ENCODE measurements at places on chromosomes 1 and 21.

DNA sequence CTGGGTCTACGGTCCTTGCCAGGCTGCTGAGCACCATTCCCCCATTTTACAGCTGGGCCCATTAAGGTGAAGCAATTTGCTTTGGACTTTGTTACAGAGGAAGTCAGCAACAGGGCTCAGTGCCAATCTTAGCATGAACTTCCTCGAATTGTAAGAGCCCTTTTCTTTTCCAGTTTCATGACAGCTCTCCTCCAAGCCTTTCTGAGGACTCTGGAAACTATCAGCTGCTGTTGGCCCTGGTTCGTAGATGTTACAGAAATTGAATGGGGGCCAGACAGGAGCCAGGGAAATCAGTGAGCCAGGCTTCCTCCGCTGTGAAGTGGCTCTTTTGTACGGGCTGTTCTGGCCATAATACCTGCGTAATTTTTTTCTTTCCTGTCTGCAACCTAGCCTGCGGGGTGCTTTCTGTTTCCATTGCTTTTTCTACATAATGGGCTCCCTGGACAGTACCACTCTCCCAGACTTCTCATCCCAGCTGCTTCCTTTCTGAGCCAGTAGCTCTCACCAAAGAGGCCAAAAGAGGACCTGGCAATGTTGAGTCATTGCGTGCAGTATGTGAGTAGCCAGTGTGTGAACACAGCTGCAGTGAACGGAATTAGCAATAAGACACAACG lies 386.3 kb downstream of the DISC1 start:
- DNase-seq: no peak

DNA sequence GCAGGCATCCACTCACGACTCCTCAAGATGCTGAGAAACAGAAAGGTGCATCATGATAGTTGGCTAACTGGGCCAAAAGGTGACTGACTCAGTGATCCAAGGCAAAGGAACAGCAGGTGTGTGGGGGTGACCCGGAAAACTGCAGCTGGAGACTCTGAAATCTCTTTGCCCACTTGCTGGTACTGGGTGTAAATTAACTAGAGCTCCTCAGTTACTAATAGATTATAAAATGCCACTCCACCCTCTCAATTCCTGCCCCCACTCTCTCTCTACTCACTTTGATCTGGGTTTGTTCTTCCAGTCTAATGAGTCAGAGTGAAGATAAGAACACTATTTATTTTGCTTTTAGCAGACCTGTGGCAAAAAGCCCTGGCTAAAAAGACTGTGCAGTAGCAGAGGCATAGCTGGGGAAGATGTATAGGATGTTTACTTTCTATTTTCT lies 7.2 kb upstream of the PIGC start:
- DNase-seq: no peak

DNA sequence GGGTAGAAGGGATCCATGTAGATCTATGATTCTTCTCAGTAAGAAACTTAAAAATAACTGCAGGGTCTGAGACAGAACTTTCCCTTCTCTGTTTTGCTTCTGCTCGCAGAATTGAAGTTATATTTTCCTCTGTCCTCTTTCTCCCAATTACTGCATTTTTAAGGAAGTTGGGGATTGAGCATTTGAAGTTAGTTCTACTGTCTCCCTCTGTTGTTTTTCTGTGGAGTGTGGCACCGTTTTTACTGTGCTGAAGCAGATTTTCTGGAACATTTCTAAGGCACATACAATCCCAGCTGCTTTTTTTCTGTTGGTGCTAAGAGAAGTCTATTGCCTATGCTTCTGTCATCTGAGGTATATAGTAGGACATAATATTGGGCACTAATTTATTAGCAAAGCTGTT lies 43.3 kb downstream of the RASAL2 start:
- no peak for DNase-seq

DNA sequence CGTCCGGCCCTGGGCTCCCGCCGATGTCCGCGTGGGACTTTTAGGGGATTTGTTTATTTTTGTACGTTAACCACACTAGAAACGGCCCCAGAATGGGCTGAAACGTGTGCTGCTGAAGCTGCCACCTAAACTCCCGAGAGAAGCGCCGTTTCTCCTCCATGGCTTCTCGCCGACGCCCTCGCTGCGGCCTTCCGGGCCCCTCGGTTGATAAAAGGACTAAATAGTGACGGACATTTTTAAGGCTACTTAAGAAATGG lies 678 bp upstream of the PTTG1IP start:
- DNase-seq: no peak

- DNase-seq: peak; percentile 60
Measured at GRCh38 chr1:213244664-213245091, 193.6 kb downstream of the RPS6KC1 start.

- no peak for DNase-seq
Measured at GRCh38 chr1:25699500-25700143, 83.0 kb downstream of the MAN1C1 start.

- no peak for DNase-seq
Measured at GRCh38 chr1:116556289-116557006, 14.4 kb downstream of the CD58 start.

DNA sequence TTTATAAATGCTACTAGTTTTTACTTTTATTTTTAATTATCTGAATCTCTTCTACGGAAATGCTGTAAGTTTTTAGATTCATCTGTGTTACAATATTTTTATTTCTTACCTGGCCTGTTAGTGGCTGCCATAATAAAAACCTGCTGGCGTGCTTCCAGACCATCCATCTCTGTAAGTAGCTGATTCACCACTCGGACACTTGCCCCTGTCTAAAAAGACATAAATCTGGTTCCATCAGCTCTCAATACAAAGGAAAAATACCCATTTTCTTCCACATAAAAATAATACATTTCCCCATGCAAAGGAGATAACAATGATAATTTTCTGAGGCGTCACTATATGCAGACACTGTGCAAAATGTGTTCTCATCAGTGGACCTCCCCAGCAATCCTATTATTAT lies 62.0 kb downstream of the NVL start:
- DNase-seq: no peak

DNA sequence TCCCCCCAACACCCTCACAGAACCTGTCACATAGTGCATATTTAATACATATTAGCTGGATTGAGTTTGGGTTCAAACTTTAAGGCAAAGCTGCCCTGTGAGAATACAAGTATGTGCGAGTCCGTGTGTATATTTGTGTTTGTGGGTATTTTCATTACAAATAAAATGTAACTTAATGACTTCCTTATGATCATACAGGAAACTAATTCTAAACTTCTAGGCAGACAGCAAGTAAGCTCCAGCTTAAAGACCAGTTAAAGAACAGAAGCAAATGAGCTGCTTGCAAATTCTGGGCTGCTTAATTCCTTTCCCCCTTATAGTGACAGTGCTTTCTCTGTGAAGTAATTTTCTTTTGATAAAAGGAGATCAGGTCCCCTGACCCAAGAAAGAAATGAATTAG lies 437.6 kb downstream of the TTLL7 start:
- DNase-seq: no peak

- DNase-seq: no peak
Measured at GRCh38 chr21:35399002-35399530, 350.0 kb upstream of the RUNX1 start.

DNA sequence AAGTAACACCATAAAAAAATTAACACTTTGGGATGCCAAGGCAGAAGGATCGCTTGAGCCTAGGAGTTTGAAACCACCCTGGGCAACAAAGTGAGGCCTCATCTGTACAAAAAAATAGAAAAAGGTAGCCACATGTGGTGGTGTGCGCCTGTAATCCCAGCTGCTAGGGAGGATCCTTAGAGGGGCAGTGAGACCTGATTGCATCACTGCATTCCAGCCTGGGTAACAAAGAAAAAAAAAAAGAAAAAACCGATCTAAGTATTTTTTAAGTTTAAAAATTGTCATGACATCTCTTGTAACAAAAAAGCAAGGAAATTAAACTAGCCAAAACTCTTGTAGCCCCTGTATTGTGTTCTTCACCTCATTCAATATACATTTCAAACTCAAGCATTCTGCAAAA lies 39.5 kb downstream of the ZZZ3 start:
- no peak for DNase-seq

GRCh38 chr1:24051206-24051945 lies 60.6 kb downstream of the MYOM3 start:
- DNase-seq: no peak

- DNase-seq: peak; percentile 51
Measured at GRCh38 chr1:27525296-27526272, 35.6 kb upstream of the WASF2 start.

- DNase-seq: peak; percentile 41
Measured at GRCh38 chr1:31434101-31434871, 21.3 kb downstream of the SERINC2 start.

- no peak for DNase-seq
Measured at GRCh38 chr1:207058878-207059867, 6.1 kb downstream of the PFKFB2 start.

DNA sequence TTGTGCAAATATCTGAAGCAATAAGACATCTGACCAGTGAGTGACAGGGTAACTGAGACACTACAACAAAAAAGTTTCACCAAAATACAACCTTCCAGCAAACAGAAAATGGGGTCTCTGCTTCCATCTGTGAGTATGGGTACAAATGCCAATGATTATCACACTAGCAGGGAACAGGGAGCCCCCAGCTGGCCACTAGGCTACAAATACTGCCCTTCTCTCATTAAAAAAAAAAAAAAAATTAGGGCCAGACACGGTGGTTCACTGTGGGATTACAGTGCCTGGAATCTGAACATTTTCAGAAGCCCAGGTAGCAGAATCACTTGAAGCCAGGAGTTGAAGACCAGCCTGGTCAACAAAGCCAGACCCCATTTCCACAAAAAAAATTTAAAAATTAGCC lies 48.4 kb upstream of the EDARADD start:
- DNase-seq: no peak

Measured in neural crest cell (in vitro differentiated cells).